ENCODE measurements at places on chromosomes 16 and 17.

GRCh38 chr16:30934827-30935557, 11.6 kb downstream of the FBXL19 start:
- no peak for DNase-seq

DNA sequence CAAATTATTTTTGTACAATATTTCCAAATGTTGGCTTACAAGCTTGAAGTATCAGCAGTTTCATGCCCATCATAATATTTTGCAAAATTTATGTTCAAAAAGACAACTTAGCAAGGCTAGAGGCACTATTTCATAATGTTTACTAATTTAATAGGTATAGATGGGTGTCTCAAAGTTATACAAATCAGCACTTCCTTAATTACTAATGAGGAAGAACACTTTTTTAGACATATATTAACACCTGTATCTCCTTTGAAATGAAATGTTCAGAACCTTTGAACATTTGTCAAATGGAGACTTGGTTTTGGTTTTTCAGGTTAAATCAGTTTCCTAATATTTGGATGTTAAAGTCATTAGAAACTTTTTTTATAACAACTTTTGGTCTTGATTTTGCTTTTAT, 2.2 kb downstream of the TAT start:
- no peak for DNase-seq

- DNase-seq = no peak
Observed at GRCh38 chr17:78484271-78485246, 92.6 kb downstream of the DNAH17 start.

- DNase-seq = no peak
Observed at GRCh38 chr17:5881849-5882248, 188.3 kb upstream of the WSCD1 start.

All from osteocyte (in vitro differentiated cells).